NCI-H1694 treated with DMSO at 0.1 percent for 48 hours (cell line): ENCODE measurements at places on chromosomes 6 and 20.
A peak's percentile ranks its signal among the peaks of the same experiment; 100 is the strongest.

DNA sequence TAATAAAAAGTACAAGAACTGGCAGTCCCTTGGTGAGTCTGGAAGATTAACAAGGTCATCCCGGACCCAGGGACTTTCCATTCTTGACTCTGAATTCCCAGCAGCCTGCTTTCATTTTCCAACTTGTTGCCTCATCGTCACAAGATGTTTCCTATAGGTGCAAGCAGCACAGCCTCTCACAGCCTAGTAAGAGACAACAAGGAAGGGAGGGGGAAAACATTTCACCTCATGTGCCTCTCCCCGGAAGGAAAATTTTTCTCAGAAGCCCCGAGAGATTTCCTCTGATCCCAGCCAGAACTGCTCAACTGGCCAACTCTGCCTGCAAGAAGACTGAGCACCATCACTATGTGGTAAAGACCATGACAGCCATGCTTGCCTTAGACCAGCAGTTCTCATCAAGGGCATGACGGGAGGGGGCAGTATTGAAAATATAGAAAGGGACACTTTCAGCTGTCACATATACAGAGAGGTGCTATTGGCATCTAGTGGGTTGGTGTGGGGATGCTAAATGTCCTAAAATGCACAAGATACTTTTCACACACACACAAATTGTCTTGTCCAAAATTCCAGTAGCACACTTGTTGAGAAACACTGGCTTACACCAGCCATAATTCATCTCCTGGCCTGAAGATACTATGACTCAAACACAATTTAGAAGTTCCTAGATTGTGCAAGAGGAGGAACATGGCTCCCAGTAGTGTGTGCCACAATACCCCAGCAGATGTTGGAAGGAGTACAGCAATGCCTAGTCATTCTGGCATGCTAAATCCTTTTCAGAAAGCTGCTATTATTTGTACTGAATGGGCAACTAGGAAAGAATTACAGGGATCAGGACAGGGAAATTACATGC is 10.8 kb upstream of the WTAP start:
- peak; percentile 20 for DNase-seq

GRCh38 chr20:15937179-15937578 is 636.1 kb downstream of the KIF16B start:
- DNase-seq: no peak

DNA sequence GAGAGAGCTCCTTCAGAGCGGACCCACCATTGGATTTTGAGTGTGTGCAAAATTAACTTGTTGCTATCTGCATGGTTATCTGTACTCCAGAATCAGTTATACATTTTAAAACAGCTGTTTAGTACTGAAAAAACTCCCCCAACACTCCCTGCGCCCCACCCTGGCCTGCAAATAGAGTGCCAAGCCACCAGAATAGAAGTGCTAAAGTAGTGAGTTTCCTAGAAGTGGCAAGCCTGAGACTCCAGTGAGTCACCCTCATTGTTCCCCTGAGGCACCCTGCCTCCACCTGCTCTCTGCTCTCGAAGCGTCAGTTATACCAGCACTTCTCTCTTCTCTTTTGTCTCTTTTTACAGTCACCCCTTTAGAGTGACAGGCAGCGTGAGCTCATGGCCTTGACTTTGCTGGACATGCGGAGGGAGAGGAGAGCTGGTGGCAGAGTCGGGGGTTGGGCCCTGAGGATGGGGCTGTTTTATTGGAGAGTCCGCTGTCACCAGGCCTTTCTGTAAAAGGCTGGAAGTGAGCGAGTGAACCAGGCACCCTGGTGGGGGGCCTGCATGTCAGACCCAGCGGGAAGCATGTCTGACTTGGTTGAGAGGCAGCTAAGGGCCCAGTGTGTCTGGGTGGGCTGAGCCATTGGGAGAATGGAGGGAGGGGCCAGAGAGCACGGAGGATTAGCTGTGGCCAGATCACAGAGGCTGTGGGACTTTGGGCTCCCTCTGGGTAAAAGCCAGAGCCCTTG is 10.4 kb downstream of the IGF2R start:
- DNase-seq: no peak

DNA sequence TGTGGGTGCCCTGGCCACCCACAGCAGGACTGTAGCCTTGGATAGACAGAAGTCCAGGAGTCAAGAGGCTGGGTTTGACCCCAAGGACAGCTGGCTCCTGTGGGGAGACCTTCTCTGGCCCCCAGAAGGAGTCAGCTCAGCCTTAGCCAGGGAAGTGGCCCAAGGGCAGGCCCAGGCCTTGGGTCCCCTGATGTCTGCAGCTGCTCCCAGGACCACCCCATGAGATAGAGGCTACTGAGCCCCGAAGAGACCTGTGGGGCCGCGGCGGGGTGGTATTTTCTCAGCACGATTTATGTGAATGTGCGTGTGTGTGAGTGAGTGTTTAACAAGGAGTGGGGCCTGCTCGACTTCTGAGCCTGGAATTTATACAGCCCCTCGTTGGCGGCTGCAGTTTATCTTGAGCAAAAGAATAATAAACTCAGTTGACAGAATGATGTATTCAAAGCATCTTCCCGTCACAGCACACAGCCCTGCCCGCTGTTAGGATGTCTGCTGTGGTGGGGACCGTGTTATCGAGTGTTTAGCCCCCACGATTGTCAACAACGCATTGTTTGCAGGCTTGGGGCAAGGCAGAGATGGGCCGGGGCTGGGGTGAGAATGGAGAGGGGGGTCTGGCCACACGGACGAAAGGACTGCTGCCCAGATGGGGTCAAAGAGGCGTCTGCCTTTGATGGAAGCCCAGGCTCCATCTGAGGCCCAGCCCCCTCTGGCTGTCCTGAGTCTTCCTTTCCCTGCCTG is 163.3 kb downstream of the VEGFA start:
- DNase-seq: no peak

DNA sequence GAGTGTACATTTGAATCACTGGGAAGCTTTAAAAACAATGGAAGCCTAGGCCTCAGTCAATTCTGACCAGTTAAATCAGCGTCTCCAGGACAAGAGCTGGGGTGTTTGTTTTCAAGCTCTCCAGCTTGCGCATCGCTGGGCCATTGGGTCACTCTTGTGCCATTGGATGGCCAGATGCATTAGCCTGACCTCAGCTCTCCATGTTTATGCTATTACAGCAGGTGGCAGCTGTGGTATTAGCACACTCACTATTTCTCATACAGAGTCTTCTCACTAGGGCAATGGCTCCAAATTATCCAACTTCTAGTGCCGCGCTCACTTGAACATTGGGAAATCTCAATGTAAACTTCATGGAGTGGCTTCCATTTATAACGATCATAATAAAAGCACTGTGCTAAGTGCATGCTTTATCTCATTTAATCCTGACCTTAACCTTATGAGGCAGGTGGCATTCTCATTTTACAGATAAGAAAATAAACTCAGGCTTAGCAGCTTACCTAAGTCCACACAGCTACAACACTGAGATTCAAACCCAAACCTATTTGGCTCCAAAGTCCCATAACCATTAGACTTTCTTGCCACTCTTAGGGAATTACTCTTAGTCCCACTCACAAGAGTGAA is 108.8 kb downstream of the PPP1R14C start:
- DNase-seq: no peak

DNA sequence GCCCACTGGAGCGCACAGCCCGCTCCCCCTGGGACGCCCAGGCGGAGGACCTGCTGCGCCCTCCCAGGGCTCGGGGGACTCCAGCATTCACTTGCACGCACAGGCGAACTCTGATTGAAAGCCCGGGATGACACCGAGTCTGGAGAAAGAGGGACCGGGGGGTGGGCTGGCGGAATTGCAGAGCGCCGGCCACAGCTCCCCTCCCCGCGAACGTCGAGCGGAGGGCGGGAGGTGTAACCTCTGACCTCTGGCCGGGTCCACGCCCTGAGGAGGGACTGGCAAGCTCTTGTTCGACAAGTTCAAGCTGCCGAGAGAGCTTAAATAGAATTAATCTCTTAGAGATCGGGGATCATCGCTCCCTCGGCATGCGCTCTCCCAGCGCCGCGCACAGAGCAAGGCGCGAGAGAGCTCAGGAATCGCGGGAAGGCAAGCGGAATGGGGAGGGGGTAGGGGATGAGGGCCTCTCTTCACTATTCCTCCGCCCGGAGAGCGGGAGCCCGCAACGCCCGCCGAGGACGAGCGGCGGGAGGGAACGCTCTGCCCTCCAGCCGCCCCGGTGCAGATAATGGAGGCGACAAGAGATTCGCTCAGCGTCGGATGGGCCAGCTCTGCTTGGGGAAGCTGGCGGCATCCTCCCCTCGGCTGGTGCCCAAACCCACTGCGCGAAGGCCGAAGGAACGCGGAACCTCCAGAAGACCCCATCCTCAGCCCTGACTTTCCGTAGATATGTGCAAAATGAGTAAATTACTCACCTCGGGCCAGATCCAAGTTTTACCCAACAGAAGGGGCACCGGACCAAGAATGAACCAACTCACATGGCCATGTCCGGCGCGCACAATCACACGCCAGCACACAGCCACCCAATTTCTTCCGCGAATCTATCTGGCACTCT is 761 bp upstream of the NR2E1 start:
- no peak for DNase-seq

- DNase-seq: no peak
Measured at GRCh38 chr6:98835149-98836024, 1.0 kb downstream of the POU3F2 start.
